ENCODE measurements at places on chromosomes 2 and 18.

DNA sequence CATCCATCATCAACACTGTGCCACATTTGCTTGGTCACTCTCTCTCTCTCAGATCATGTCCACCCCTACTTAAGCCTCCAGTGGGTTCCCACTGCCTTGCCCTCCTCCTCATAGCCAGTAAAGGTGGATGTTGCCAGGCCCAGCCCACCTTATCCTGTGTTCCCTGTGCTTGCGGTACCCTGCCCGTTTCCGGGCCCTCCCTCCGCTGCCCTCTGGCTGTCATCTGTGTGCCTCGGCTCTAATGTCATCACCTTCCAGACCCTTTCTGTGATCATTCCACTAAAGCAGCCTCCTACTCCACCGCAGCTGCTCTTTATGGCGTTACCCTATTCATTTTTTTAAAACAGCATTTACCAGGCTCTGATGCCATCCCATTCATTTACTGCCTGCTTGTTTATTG lies 305.7 kb upstream of the SKOR2 start:
- DNase-seq = no peak

DNA sequence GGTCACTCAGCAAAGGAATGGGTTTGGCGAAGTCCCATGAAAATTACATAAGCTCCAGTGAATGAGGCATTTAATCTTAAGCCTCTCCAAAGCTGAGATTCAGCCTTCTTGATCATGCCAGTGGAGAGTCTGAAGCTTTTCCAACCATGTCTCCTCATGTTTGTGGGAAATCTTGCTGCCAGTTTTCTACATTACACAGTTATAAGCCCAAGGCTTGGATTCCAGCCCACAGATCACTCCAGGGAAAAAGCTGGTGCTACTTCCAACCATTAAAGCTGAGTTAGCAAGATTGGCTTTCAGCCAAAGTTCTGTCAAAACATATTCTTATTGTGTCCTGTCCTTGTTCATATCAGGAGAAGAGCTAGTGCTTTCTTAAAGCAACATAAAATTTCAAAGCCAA lies 293.8 kb downstream of the LRRTM4 start:
- peak; percentile 4 for DNase-seq

GRCh38 chr2:95276888-95277245 lies 2.6 kb downstream of the PROM2 start:
- no peak for DNase-seq

- no peak for DNase-seq
Measured at GRCh38 chr2:74881176-74881575, 47.2 kb downstream of the HK2 start.

DNA sequence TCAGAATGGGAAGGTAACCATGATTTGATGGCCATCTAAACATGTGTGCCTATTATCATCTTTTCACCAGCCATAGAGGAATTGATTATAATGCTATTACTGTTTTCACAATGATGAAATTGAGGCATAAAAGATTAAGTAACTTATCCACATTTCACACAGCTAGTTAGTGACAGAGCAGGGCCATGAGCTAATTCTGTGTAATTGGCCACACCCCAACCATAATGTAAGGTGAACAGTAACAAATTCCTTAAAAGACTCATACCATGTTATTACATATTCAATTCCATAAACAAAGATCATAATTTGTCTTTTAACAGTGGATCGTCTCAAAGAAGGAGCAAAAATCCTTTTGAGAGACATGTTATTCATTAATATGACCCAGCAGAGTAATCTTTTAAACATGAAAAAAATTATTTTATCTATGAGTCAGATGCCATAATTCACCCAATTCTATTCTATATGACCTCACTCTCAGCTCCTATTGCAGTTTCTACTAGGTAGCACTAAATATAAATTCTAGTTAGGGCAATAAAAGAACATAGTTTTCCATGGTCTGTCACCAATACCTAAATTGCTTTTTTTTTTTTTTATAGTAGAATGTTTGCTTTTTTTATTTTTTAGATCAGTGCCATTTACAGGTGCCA lies 475.8 kb upstream of the SLC39A10 start:
- peak; percentile 55 for DNase-seq
